HFFc6 (cell line): ENCODE measurements at places on chromosomes 16 and 17.

GRCh38 chr17:1915889-1916288 lies 86.1 kb downstream of the RPA1 start:
- no peak for DNase-seq

DNA sequence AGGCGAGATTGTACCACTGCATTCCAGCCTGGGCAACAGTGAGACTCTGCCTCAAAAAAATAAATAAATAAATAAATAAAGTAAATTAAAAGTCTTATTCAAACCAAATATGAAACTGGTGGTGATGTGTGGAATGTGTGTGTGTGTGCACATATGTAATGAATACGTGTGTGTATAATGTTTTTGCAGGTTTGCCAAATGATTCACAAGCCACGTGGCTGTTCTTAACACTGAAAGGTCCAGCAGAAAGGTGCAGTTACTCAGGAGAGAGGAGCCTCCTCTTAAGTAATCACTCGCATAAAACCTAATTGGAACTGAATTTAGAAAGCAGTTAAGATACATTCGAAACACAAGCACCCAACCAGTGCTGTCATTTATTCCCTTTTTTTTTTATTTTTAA lies 22.9 kb downstream of the GDE1 start:
- DNase-seq: no peak

- DNase-seq: no peak
These were observed 41.2 kb downstream of the NFATC3 start for GRCh38 chr16:68126395-68126794.

DNA sequence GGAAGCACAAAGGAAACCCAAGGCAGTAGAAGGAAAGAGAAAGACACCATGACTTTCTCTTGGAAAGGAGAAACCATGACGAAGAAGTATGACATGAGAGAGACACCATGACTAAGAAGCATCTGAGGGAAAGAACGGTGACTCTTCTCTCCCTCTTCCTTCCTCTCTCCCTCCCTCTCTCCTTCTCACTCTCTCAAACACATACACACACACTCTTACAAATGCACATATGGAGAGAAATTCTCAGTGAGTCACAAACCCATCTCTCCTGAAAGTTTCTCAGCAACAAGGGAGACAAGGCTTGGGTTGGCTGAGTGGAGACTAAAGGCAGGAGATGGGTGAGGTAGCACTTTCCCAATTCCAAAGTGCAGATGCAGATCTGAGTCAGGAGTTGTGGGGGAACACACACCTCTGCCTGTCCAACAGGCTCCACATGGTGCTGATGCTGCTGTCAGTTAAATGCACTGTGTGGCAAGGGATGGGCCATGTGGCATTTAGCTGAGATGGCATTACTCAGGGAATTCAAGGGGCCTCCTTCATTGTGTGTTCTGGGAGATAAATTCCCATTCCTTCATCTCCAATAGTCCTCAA lies 336.7 kb upstream of the C16orf82 start:
- DNase-seq: no peak

DNA sequence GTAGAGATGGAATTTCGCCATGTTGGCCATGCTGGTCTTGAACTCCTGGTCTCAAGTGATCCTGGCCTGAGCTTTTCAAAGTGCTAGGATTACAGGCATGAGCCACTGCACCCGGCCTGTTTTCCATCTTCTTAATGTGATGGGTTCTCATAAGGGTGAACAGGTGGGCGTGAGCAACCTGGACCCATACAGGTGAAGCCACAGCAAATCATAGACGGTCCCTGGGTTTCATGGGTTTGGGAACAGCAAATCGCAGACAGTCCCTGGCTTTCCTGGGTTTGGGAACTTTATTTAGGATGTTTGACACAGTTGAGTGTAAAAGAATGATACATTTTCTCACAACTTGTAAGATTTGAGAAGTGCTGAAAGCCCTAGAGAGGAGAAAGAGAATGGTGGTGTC lies 12.9 kb upstream of the MEIOB start:
- DNase-seq: no peak

GRCh38 chr16:84198401-84198800 lies 7.4 kb downstream of the ADAD2 start:
- peak; percentile 5 for DNase-seq

- no peak for DNase-seq
These were observed 9.6 kb downstream of the PIK3R6 start for GRCh38 chr17:8857919-8858318.

DNA sequence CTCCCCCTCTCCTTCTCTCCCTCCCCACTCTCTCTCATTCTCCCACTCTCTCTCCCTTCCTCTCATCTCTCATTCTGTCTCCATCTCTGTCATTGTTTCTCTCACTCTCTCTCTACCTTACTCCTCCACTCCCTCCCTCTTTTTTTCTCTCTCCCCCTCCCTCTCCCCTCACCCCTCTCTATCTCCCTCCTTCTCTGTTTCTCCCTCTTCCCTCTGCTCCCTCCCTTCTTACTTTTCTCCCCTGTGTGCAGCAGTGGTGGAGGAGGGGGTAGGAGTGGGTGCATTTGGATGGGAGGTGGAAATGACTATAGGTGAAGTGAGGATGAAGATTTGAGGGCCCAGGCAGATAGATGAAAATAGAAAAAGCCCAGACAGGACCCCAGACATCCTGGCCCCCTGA lies 70.9 kb downstream of the HLF start:
- no peak for DNase-seq

GRCh38 chr17:73800893-73801292 lies 156.6 kb upstream of the SDK2 start:
- no peak for DNase-seq

DNA sequence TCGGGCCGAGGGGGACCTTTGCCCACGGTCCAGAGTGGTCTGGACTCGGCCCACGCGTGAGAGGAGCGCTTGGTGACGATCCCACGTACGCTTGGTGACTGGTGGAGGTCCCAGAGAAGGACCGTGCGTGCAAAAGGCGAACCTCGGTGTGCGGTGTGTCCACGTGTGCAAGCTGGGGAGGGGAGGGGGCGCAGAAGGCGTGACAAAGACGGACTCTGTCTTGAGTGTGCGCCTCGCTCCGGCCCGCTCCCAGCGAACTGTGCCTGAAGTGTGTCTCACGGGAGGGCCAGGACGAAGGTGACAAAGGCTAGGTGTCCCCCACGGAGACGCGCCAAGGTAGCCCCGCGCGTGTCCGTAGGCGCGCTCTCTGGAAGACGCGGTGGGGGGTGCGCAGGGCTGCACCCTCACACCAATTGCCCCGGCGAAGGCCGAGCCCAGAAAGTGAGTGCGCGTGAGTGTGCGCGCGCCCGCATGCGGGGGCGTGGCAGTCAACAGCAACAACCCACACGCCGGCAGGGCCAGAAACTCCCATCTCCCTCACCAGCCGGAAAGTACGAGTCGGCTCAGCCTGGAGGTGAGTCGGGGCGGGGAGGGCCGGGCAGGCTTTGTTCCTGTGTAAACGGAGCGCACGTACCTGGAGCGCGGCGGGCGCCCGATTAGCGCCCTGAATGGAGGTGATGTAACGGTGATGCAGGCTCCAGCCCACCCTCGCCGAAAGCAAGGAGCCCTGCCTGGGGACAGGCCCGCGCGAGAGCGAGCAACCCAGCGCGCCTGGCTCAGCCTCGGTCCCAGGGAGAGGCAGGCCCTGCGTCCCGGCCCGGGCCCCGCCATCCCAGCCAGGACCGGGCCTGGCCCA lies at the start of gene GPRC5C:
TSS of gene GPRC5C (plus strand) at position 521 of the 856 bp plus-strand sequence. CDS start 7,689 bp downstream, outside the sequence.
- no peak for DNase-seq

GRCh38 chr16:80695020-80695419 lies 109.4 kb downstream of the CDYL2 start:
- no peak for DNase-seq

- peak; percentile 50 for DNase-seq
These were observed at the start of gene EMP2 for GRCh38 chr16:10579965-10580882. TSS of gene EMP2 (minus strand) at chr16:10580598. CDS start at chr16:10547617, 32,981 bp downstream.

DNA sequence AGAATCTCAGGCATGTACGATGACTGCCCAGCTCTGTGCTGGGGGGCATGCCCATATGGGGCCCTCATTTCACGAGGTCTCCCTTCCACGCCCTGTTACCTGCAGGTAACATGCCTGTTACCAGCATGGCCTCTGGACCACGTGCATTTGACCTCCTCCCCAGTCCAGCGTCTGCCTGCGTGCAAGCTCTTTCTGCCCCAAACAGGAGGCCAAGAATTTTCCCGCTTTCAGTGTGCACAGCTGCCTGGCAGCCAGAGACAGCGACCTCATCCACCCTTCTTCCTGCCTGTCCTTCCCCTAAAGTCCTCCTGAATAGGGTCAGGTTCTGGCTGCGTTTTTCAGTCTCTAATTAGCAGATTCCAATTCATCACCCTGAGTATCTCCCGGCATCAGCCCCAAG lies 306.5 kb upstream of the ZFHX3 start:
- DNase-seq: no peak

DNA sequence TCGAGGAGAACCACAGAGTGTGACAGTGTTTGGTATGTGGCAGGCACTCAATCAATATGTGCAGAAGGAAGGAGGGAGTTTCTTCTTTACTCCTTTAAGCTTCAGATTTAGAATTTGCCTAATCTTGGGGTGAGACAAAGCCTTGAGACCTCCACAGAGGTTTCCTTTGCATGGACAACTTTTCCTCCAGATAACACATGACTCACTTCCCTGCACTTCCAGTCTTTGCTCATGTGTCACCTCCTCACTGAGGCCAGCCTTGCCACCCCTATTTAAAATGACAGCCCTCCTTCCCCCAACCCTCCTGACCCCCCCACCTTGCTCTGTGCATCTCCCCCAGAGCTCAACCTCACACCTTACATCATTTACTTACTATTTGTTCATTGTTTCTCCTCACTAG lies 17.4 kb upstream of the NOS2 start:
- DNase-seq: no peak

- no peak for DNase-seq
These were observed 154.4 kb downstream of the ABCA8 start for GRCh38 chr17:68800751-68801150.

- DNase-seq: no peak
These were observed 55.0 kb downstream of the AMFR start for GRCh38 chr16:56370185-56370874.

GRCh38 chr17:58351182-58351581 lies 819 bp downstream of the SUPT4H1 start:
- DNase-seq: no peak

DNA sequence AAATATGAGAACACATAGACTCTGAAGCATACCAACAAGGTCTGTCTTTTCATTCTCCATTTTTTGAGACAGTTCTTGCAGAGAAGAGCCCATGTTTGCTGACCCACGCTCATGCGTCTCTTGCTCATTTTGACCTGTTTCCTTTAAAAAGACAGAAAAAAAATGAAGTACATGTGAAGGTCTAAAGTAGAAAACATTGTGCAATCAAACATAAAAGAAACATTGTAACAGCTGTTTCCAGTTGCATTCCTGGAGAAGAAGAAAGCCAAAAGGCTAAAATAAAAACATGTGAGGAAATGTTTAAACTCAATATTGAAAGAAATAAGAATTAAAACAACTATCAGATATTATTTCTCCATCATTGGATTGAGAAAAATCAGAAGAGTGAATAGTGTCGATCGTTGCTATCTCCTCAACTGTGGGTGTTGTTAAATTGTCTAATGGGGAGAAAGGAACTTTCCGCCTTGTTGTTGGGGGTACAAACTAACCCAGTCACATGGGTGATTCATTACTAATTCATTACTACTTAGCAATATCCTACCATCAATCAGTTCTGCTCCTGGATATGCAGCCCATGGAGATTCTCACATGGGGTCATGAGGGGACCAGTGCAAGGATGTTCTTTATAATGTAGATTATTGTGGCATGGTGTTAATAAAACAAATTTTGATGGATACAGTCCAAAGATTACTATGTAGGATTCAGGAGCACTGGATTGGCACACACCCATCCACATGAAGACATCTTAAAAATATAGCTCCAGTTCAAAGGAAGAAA lies 9.5 kb downstream of the ABCA9 start:
- no peak for DNase-seq

DNA sequence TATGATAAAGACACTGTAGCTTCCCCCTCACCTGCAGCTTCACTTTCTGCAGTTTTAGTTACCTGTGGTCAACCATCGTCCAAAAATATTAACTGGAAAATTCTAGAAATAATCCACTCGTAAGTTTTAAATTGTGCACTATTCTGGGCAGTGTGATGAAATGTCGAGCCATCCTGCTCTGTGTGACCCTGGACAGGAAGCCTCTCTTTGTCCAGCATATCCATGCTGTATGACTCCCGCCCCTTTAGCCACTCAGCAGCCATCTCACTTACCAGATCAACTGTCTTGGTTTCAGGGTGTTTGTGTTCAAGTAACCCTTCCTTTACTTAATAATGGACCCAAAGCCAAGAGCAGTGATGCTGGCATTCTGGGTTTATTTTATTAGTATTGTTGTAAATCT lies 56.1 kb downstream of the SIAH1 start:
- no peak for DNase-seq

DNA sequence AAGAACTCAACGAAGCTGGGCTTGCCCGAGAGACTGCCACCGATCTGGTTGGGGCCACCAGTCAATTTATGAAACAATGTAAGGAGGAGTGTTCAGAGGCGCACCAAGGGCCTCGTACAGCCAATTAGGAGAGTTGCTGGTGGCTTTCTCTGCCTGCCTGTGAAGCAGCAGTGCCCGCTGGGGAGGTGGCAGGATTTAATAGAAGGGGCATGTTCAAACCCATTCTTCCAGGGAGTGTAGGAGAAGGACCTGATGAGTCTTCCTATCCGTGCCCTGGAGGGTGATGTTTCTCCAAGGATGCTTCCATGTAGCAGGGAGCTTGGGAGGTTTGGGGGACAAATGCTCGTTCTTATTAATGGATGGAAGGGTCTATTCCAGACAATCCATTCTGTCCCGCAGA lies 178.4 kb downstream of the CCDC182 start:
- DNase-seq: no peak

- DNase-seq: no peak
These were observed 31.1 kb downstream of the RBFOX1 start for GRCh38 chr16:7363422-7364417.

DNA sequence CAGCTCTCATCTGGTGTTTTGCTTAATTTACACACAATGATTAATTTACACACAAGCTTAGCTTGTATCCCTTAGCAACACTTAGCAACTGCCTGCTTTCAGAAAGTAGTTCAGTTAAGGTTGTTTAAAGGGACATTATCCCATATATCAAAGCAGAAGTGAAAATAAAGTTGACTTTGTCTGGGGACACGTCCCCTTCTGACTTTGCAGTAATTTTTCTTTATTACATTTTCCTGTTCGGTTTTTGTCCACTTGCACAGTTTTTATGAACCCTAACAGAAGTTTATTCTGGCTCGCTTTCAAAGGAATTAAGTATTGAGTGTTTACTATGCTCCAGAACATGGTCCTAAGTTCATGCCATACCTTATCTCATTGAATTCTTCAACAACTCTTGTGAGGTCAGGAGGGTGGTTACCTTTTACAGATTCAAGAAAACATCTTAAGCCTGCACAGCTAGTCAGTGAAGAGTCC lies 41.5 kb downstream of the ARHGAP44 start:
- DNase-seq: no peak

GRCh38 chr16:47779201-47780016 lies 318.3 kb downstream of the PHKB start:
- no peak for DNase-seq

DNA sequence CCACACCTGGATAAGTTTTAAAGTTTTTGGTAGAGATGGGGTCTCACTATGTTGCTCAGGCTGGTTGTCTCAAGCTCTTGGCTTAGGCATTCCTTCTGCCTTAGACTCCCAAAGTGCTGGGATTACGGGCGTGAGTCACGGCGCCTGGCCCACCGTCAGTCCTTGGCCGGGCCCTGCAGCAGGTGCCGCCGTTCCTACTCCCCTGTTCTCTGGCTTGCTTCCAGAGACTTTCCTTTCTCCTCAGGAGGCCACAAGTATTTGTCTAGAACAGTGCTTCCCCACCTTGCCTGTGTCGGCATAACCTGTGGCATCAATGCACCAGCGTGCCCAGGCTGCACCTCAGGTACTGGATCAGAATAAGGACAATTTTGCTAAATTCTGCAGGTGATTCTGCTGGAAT lies 3.0 kb upstream of the MGAT5B start:
- no peak for DNase-seq

GRCh38 chr16:54846766-54847165 lies 83.9 kb upstream of the IRX5 start:
- no peak for DNase-seq
